Dorsolateral prefrontal cortex (tissue), 122 donors: ENCODE measurements at places on chromosomes 16 and 17.
A peak's percentile ranks its signal among the peaks of the same experiment; 100 is the strongest.

GRCh38 chr16:86781046-86781445 lies 202.7 kb downstream of the FOXL1 start:
- no peak for DNase-seq

GRCh38 chr17:75237100-75238014 lies 24.0 kb downstream of the GGA3 start:
- no peak for DNase-seq

DNA sequence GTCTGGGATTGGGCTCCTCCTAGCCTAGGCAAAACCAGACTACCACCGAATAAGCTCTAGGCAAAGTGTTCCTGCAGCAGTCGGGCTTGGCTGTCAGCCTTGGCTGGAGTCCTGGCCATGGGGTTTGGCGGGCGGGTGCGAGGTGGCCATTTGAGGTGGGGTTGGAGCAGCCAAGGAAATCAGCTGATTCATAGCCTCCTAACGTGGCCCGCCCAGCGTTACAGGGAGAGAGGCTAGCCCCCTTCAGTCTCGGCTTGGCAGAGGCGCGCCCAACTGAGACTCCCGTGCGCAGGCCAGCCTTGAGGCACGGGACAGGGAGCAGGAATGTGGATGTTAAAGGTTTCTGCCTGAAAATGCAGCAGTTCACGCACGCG lies 1.9 kb downstream of the PMP22 start:
- DNase-seq = peak; percentile 50

GRCh38 chr17:55281649-55282378 lies 17.1 kb downstream of the HLF start:
- no peak for DNase-seq
